ENCODE measurements at places on chromosomes 4 and X. TPM values are rescaled to one million over a fixed set of nuclear protein-coding genes. Genes with fewer than 3 reads are reported as not detected.

GRCh38 chr4:172900900-172901299 is 267.7 kb upstream of the GALNT7 start:
- DNase-seq: no peak

DNA sequence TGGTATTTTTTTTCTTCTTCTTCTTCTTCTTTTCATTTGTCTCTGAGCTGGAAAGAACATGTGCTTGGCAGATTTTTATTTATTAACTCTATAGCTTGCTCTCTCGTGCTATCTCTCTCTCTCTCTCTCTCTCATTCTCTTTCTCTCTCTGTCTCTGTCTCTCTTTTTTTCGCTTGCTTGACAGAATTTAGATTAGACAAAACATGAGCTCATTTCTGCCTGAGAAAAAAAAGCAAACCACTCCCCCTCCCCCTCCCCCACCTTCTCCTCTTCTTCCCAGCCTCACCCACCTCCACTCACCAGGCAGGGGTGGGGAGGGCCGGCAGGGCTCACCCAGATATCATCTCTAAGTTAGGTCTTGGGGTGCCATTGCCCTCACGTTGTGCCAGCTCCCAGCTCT is 81.5 kb downstream of the PJA1 start:
- DNase-seq: no peak

GRCh38 chrX:144293229-144293628 is 409.4 kb downstream of the UBE2NL start:
- no peak for DNase-seq

The NBDY gene
- 7.9 TPM for polyA plus RNA-seq

The P2RY4 gene
- 0.09 TPM for polyA plus RNA-seq

The NSUN7 gene
- 6.1 TPM for polyA plus RNA-seq

The MAGEB1 gene
- not detected for polyA plus RNA-seq
